ENCODE measurements at places on chromosomes 1 and 21.
A peak's percentile ranks its signal among the peaks of the same experiment; 100 is the strongest.

- DNase-seq: peak; percentile 82
These were observed 13.4 kb downstream of the RNASEL start for GRCh38 chr1:182575540-182576149.

DNA sequence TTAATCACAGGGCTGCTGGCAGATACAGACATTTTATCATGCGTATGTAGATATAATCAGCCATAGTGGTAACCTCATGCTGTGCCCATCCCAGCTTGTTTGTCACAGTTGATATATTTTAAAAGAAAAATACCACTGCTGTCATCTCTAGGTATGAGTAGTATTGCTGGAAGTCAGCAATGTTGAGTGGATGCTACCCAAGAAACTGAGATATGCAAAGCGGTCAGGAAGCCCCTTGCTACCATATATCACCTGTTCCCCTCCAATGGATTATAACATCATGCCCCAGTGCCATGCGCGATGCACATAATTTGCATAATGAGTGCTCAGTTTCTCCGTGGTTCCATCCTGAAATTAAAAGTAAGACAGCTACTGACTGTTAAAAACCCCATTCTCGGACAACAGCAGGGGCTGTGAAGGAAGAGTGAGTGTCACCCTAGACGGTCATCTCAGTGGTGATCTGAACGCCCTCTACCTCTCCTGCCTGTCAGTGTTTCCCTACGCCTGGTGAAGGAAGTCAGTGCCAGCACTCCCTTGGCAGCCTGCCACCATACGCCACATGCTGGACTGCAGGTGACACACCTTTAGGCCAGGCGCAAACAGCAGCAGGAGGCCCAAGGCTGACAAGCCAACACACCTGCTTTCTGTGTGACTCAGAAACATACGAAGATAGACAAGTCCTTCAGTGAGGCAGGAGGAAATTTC is 2.7 kb downstream of the IL10RB start:
- peak; percentile 86 for DNase-seq

DNA sequence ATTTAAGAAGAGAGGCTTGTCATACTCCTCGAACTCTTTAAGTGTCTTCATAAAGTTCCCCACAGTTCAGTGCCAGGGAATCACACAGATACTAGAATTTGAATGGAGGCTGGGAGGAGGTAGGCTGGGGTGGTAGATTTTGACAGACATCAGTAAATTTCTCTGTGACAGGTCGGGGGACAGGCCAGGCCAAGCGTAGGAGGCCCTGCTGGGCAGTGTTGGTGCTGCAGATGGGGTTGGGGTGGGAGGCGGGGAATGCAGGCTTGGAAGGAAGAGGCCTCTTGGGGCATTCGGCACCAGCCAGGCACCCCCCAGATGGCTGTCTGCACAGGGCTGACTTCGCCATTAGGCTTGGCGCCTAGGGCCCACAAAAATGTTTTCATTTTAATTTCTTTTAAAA is 84.0 kb downstream of the MAN1C1 start:
- DNase-seq: no peak

DNA sequence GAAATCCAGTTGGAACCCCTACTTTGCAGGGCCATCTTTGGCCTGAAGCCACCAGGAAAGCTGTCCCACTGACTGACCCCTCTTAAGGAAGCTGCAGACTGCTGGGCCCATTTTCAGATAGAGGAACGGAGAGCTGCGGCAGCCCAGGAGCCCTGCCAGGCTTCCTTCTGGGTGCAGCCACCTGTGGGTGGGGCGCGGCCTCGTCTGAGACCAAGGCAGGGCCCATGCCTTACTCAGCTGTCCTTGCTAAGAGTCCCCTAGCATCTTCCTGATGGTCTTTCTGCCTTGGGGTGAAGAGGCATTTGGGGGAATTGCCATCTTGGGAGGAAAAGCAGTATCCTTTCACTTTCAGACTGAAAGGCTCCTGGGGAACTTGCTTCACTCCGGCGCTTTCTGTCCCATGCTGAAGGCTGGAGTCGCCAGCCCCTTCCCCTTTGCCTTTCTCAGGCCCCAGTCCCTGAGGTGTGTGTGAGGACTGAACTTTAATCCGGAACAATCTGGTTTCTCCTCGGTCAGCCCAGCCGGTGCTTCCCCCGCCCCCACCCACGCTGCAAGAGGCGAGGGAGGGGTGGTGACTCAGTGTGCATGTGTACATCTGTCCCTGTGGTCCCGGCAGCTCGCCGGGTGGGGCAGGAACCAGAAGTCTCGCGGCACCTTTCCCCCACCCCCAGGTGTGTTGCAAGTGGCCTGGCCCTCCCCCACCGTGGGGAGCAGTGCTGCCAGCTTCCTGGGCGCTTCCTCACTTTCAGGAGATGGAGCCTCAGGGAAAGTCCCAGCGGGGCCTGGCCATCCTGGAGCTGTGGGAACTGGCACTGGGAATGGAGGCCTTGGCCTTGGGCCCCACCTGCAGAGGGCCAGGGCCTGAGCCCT is 5.1 kb downstream of the ZC3H12A start:
- peak; percentile 97 for DNase-seq

GRCh38 chr1:56188221-56188620 is 391.1 kb downstream of the PLPP3 start:
- DNase-seq: no peak

- DNase-seq: no peak
These were observed 1.2 kb upstream of the MR1 start for GRCh38 chr1:181032535-181032934.
